ENCODE measurements at places on chromosomes 11 and 22.

DNA sequence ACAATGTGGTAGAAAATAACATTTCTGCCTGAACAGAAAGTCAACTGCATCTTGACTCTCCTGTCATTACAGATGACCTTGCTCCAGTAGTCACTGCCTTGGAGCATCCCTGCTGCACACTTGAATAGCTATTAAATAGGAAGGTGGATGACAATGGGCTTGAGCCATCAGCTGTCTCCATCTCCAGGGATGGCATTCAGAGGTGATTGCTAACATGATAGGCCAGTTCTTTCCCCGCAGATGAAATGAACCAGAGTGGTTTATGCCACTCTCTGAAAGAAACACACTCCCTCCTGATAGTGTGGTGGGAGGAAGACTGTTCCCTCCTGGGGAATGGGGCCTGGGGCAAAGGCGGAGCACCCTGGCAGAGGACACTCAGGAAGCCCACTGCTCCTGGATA lies 57.1 kb upstream of the OLFML1 start:
- no peak for DNase-seq

DNA sequence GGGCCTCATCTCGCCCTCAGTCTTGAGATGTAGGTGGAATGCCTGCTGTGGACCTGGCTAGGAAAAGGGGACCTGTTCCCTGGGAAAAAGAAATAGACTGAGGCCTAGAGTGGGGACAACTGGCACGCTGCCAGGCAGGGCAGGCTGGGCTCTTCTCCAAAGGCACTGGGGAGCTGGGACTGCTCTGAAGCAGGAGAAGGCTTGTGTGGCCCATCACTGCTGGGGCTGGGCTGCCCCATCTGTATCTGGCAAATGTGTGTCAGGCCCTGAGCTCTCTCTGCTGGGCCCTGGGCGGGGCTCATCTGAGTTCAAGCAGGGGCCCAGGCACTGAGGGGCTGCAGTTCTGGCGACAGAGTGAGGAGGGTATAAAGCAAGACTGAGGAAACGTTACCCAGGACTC lies 32.9 kb downstream of the ARVCF start:
- no peak for DNase-seq

- DNase-seq = no peak
Observed at GRCh38 chr11:36953976-36954375, 355.9 kb upstream of the RAG2 start.

DNA sequence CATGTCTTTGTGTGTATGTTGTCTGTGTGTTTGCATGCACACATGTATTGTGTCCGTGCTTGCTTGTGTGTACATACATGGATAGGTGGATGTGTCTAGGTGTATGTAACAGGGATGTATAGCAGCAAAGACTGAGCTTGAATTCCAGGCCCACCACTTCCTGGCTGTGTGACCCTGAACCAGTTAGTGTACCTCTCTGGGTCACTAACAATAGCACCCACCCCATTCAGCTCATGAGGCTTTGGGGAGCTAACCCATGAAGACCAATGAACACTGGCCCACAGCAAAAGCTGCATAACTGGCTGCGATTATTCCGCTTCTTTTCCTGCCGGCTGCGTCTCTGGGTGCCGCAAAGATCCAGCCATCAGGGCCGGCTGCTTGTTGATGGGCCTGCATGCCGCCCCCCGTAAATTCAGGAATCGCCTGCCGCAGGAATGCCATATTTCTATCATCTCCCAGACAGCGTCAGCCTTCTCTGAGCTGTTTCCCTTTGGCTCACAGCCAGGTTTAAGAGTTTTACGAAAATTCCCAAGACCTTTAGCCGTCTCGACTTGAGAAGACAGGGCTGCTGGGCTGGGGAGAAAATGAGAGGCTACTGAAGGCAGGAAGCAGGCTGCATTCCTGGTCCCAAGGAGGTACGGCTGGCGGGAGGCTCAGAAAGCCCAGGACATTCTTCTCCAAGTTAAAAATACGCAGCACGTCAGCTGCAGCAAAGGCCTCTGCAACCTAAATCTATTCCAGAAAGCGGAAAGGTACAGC lies 224.6 kb downstream of the MN1 start:
- no peak for DNase-seq

- DNase-seq = no peak
Observed at GRCh38 chr22:46381731-46382130, 46.2 kb downstream of the TRMU start.

DNA sequence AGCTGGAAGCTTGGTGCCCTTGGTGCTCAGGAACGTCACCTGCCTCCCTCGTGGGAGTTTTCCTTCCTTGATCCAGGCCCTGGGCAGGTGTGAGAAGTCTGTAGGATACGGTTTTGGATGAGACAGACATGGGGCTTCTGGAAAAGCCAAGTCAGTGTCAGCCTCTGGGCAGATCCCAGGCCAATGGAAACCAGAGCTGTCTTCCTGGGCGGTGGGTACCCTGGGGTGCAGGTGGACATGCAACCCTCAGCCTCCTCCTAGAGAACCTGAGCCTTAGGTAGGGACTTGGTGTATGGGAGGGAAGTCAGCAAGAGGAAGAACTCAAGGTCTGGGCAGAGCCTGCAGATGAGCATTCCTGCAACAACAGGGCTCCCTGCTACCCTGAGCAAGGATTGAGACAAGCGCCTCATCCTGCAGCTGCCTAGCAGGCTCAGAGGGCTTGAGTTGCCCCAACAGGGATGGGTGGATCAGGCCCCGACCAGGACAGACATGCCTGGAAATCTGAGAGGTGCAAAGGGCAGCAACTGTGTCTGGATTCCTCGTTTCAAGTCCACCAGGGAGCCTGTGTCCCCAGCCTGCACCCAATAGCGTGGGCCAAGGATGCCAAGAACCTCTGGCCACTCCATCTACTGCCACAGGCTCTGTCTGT lies 37.6 kb upstream of the SYT13 start:
- no peak for DNase-seq

DNA sequence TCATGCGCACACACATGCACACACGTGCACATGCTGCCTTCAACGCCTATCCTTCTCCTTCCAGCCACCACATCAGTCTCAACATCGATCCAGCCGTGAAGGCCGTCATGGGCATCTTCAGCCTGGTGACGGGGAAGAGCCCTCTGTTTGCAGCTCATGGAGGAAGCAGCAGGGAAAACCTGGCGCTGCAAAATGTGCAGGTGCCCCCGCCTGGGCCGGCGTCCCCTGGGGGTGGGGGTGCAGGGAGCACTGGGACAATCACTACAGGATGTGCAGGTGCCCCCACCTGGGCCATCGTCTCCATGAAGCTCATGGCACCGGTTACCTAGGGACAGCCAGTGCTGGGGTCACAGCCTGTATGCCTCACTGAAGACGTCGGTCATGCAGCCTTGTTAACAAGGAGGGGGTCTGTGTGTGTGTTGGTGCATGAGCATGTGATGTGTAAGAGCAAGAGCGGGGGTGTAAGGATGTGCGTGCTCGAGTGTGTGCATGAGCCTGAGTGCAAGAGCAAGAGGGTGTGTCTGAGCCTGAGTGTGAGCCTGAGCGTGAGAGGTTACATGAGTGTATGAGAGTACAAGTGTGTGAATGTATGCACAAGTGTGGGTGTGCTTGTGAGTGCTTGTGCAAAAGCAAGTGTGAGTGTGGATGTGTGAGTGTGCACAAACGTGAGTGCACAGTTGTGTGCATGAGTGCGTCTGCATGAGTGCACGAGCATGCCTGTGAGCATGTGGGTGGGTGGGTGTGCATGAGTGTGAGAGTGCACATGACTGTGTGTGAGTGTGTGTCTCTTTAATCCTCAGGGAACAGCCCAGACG lies 31.5 kb downstream of the NADSYN1 start:
- no peak for DNase-seq

DNA sequence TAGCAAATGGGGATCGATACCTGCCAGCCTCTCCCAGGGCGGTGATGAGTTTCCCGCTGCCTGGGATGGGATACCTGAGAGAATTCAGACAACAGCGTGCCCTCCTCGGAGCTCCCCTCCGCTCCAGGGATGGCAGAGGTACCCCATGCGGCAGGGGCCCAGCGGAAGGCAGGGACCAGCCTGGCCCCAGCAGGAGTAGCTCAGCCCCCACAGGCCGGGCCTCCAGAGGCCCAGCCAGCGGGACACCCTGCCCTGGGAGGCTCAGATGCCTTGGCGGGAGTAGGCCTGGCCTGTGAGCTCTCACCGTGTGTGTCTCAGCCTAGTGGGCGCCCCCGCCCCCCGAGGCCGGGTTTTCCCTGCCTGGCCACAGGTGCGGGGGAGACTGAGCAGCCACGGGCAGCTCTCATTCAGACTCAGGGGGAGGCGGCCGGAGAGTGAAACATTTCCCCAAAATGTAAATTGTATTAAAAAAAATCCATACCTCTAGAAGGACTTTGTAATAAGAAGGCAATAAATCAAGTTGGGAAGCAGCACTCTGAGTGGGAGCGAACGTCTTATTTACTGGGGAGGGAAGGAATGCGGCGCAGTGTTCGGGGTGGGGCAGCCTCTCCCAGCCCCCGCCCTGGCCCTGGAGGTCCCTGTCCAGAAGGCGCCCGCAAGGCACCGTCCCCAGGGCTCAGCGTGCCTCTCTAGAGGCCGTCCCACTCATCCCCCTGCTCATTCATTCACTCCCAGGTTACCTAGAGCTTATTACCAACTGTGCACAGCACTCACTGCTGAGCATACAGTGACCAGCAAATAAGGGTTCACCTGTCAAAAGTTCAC lies 888.0 kb downstream of the BRD1 start:
- DNase-seq = no peak

DNA sequence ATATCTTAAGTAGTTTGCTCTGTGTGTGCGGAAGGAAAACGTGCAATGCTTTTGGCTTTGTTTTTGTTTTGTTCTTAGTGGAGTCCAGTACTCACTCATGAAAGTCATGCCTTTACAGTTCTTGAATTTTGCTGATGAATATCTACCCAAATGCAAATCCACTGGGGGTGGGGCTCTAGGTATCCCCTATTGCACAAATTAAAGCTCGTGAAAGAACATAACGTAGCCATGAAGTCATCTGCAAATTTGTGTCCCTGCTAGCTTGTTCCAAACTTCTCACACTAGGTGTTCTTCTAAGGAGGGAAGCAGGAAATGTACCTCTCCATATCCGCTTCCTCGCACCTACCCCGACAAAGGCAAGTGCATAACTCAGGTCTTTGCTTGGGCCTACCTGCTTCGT lies 118.9 kb downstream of the MICAL3 start:
- no peak for DNase-seq

DNA sequence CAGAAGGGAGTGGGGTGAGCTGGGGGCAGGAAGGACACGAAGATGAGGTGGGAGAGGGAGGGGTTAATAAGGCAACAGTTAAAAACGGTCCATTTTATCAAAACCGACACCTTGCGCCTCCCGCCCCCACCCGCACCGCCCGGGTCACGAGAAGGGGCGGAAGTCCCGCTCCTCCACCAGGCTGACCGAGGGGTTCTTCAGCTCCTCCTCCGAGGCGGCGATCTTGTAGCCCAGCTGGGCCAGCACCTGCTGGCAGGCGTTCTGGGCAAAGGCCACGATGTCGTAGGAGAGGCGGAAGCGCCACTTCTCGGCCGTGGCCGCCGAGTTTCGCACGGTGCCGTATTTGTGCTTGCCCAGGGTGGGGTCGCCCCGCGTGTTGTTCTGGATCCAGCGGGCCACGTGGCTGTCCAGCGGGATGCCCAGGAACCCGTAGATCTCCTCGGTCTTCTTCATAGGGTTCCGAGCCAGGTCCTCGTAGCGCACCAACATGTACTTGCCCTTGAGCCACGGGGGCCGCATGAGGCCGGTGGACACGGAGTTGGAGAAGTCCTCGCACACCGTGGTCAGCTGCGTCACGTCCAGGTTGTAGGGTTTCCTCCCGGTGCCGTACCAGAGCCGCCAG lies 15.8 kb downstream of the CHST1 start:
- DNase-seq = no peak

GRCh38 chr11:44509296-44509695 lies 56.2 kb upstream of the CD82 start:
- no peak for DNase-seq

- no peak for DNase-seq
Observed at GRCh38 chr22:42805998-42806830, 50.9 kb downstream of the ARFGAP3 start.

- no peak for DNase-seq
Observed at GRCh38 chr22:31230155-31230870, 18.2 kb downstream of the LIMK2 start.

GRCh38 chr22:42996646-42997365 lies 18.1 kb downstream of the PACSIN2 start:
- no peak for DNase-seq

DNA sequence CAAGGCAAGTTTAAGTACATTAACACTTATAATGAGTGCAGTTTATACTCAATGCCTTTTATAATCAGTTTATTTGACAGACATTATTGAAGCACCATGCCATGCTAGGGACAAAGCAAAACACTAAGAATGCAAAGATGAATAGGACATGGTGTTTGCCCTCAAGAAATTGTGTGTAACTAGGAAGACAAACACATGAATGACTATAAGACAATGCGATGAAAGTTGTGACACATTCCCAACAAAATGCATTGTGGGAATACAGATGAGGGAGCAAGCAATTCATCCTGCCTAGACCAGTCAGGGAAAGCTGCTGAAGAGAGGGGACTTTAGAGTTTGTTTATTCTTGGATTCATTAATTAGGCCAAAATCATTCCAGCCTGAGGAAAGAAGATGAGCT lies 133.8 kb upstream of the TRPC6 start:
- no peak for DNase-seq

DNA sequence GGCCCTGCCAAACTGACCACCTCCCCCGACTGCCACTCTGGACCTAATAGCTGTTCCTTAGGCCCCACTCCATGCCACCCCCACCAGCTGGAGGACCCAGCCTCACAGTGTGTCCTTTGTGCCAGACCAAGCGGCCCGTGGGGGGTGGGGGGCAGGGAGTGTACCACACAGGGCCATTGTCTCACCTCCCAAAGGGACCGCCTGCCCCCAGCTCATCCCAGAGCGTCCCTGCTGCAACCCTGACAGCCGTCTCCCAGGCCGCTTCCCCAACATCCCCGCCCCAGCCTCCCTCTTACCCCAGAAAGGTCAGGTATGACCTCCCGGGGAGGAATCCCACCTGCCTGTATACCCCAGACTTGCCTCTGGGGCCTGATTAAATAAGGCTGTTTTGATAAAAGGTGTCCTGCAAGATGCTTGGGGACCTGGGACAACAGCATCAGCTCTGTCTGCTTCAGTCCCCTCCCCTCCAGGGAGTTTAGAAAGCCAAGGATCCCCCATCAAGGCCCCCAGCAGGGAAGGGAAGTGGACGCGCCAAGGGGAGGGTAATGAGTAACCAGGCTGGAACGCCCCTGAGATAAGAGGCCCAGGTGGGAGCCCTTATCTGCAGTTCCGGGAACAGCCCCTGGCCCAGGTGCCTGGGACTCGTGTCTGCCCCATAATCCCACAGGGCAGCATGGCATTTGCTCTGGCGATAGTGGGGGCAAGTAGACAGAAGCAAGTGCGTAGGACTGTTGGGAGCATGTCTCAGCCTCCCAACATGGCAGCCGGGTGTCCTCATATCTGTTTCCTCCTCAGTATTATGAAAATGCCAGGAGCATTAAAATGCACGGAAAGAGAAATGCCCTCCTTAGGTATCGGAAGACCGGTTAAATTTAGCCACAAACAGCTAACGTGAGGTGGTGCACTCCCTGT lies 9.0 kb downstream of the CDC42EP1 start:
- no peak for DNase-seq

All from stimulated activated CD8-positive, alpha-beta memory T cell treated with anti-CD3 and anti-CD28 coated beads, Interleukin-4, amount 100 ng/mL, for 4 hours (primary cell).